ENCODE measurements at places on chromosomes 7 and 10. TPM values are rescaled to one million over a fixed set of nuclear protein-coding genes. Genes with fewer than 3 reads are reported as not detected.
A peak's percentile ranks its signal among the peaks of the same experiment; 100 is the strongest.

Gene ZNF25
- total RNA-seq = 2.4 TPM

Gene TEX47
- not detected for total RNA-seq

DNA sequence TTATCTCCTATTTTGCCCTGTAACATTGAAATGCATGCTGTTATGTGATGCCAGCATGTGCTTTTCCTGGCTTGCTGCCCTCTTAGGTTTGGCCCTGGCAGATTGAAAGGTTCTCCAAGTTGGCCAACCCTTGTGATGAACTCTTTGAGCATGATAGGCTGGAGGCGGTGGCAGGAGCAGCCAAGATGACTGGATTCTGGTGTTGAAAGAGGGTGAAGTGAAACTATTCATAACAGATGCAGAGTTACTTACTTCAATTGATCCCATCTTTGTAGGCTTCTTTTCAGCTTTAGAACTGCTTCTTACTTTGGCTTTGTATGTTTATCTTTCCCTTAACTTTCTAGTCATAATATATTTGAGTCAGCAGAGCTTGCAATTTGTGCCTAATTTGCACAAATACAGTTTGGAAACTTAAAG is 57.6 kb downstream of the BICC1 start:
- no peak overlapping the region for H3K27ac ChIP-seq
- DNase-seq = no peak
- peaks cover 10% of the 10 kb centered on the region for H3K27me3 ChIP-seq
- no peaks in the 10 kb centered on the region for H3K36me3 ChIP-seq

GRCh38 chr10:120782336-120782735 is 68.8 kb upstream of the WDR11 start:
- no peak overlapping the region for H3K27ac ChIP-seq
- no peak overlapping the region for H3K4me3 ChIP-seq
- H3K36me3 ChIP-seq = no peaks in the 10 kb centered on the region
- H3K27me3 ChIP-seq = no peaks in the 10 kb centered on the region
- no peak for DNase-seq
- no peaks in the 10 kb centered on the region for H3K4me1 ChIP-seq

DNA sequence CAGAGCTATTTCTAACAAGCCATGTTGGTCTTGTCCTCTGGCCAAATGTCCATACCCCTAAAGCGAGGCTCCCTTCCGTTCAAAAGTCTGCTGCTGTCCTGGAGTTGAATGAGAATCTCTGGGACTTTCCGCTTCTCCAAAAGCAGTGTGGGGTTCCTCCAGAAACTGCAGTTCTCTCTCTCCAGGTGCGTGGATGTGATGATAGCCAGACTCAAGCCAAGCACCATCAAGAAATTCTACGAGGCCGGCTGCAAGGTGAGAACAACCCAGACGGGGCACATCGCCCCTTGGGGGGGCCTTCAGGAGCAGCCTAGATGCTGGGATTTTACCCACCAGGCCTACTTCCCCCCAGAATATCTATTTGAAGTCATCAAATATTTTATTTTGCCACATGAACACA is 26.5 kb downstream of the BTBD16 start:
- H3K27ac ChIP-seq = no peak overlapping the region
- H3K36me3 ChIP-seq = no peaks in the 10 kb centered on the region
- peaks cover 28% of the 10 kb centered on the region for H3K4me1 ChIP-seq
- DNase-seq = no peak

- peak overlapping the region; percentile 90 for H3K4me3 ChIP-seq
- H3K4me1 ChIP-seq = peaks cover 8% of the 10 kb centered on the region
- H3K27me3 ChIP-seq = no peaks in the 10 kb centered on the region
- no peaks in the 10 kb centered on the region for H3K36me3 ChIP-seq
Measured at GRCh38 chr7:66921918-66922486, 977 bp downstream of the TMEM248 start.

- H3K27ac ChIP-seq = no peak overlapping the region
- H3K27me3 ChIP-seq = no peaks in the 10 kb centered on the region
- H3K36me3 ChIP-seq = no peaks in the 10 kb centered on the region
- no peak for DNase-seq
Measured at GRCh38 chr7:30770845-30771173, 408 bp upstream of the MINDY4 start.

GRCh38 chr10:127524229-127524628 is 24.9 kb upstream of the NPS start:
- H3K4me3 ChIP-seq = no peak overlapping the region
- H3K27ac ChIP-seq = no peak overlapping the region

DNA sequence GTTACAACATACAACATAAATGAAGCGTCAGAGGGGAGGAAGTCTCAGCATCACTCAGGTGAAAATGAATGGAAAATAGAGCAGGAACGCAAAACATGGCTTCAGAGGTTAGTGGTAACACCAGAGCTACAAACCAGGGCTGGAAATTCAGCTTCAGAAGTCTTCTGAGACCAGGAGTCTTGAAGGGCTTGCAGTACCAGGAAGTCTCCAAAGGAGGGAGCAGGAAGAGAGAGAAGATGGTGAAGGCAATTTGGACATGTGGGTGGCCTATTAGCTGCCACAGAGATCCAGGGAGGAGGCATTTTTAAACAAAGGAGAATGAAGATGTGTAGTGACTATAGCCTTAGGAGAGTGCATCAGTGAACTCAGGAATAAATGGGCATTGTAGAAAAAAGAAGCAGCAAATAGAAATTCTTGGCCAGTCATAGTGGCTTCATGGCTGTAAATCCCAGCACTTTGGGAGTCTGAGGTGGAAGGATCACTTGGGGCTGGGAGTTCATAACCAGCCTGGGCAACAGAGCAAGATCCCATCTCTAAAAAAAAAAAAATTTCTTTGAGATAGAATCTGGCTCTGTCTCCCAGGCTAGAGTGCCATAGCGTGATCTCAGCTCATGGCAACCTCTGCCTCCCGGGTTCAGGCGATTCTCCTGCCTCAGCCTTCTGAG is 9.3 kb upstream of the TET1 start:
- peak; percentile 90 for DNase-seq
- H3K27me3 ChIP-seq = no peaks in the 10 kb centered on the region
- no peak overlapping the region for H3K4me3 ChIP-seq
- no peak overlapping the region for H3K27ac ChIP-seq
- H3K4me1 ChIP-seq = no peaks in the 10 kb centered on the region
- H3K36me3 ChIP-seq = no peaks in the 10 kb centered on the region

Data from PC-3 (cell line).